ENCODE measurements at places on chromosomes 3 and 15.

DNA sequence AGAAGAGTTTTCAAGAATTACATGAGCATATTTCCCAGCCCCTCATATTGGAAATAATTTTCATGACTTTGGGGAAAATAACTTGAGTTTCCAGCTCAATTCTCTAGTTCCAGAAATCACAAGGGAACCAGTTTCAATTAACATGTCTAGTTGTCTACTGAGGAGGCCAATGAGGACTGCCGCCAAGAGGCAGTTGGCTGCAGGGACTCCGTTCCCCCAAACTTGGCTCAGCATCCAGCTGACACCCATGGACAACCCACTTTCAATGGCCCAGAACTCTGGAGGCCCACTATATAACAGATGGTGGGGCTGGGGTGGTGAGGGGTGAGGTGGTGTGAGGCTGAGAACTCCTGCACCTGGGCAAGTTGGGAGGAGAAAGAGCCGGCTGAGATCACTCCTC, 86.5 kb upstream of the TNFAIP8L3 start:
- DNase-seq = no peak

- DNase-seq = no peak
Observed at GRCh38 chr3:163476179-163476578, 1602.1 kb downstream of the SI start.

- peak; percentile 57 for DNase-seq
Observed at GRCh38 chr3:81308306-81308705, 453.1 kb downstream of the GBE1 start.

- no peak for DNase-seq
Observed at GRCh38 chr3:129469026-129469425, 29.0 kb downstream of the IFT122 start.

DNA sequence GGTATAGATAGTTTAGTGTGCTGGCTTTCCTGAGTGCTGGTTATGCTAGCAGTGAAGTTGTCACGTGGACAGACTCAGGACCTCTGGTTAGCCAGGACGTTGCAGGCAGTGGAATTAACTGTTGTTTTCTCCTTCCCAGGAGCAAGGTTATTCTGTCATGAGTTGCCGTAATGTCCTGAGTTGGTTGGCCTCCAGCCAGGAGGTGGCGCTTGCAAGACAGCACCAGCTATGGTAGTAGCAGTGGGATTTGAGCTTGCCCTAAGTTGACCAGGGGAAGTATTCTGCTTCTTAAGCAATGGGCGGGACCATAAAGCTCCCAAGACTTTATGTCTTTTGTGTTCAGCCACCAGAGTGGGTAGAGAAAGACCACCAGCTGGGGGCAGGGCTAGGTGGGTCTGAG, 240.7 kb upstream of the DNAJC19 start:
- DNase-seq = no peak

DNA sequence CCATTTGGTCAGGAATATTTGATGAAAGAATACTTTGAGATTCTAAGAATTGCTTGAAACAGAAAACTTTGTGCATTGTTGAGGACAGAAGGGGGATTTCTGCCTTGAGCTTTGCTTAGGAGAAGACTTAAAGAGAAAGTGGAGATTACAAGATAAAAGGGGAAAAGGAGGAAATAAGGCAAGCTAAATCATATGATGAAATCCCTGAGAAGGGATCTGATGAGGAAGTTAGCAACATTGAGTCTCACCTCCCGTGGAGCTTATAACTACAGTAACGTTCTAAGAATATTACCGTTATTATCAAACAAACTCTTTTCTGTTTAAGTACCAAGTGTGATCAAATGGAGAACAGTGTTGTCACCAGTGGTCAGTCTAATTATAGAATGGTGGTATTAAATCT, 414.7 kb upstream of the NAALADL2 start:
- DNase-seq = no peak

GRCh38 chr3:156131241-156131640, 10.9 kb downstream of the KCNAB1 start:
- DNase-seq = no peak

DNA sequence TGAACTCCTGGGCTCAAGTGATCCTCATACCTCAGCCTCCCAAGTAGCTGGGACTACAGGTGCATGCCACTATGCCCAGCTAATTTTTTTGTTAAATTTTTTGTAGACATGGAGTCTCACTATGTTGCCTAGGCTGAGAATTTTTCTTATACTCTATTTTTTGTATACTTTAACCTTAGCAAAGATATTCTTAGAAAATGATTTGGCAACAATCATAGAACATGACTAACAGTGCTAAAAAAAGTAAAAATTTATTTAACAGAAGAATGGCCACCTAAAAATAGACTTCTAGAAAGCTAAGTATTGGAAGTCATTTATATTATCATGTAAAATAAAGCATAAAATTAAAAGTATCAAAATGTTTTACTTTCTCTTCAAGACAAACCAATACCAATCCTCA, 322.3 kb downstream of the PLCL2 start:
- no peak for DNase-seq

DNA sequence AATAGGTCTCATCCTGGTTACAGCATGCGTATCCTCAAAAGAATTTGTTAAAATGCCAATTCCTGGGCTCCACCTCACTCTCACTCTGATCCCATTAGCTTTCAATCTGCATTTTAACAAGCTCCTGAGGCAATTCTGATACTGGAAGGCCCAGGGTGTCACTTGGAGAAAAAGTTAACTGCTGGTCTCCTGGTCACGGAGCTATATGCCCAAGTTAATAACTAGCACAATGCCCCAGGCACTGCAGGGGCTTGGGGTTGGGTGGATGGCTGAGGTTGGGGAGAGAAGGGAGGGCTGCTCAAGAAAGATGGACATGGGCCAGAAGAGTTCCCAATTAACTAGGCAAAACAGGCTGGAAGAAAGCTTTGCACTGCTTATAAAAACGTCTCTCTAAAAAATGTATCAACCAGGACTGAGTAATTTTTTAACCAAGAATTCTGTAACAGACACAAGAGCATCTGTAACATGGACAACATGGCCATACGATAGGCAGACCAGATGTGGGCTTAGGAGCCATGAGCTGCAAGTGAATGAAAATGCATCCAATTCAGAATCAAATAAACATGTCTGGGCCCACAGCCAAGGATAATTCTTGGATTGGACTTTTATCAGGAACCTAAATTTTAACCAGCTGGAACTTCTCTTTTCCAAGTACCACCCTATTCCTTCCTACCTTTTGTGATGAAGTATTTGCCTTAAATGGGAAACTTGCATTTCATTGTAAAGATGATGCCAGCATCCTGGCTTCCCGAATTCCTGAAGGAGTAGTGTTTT, 4.2 kb downstream of the IL17RD start:
- DNase-seq = peak; percentile 44

DNA sequence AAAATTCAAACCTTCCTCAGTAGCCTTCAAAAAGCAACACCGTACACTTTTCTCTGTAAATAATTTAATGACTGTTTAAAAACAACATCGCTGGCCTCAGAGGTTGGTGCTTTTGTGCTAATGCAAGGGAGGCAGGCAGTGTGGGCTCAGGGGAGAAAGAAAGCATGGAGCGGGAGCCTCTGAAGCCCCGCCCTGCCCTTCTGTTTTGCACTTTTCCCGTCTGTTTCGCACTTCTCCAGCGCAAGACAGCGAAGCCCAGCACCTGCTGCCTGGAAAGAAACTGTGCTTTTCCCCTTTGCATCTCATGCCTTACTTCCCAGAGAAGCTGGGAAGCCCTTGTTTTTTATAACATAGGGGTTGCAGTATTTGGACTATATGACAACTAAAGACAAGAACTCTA, 23.1 kb downstream of the TRPM1 start:
- no peak for DNase-seq

GRCh38 chr3:142501004-142501926, 53.4 kb upstream of the XRN1 start:
- peak; percentile 89 for DNase-seq

Measured in astrocyte (in vitro differentiated cells and primary cell).